ENCODE measurements at places on chromosomes 3 and 15.
A peak's percentile ranks its signal among the peaks of the same experiment; 100 is the strongest.

- peak; percentile 51 for DNase-seq
These were observed 3.1 kb upstream of the PLOD2 start for GRCh38 chr3:146164071-146164470.

DNA sequence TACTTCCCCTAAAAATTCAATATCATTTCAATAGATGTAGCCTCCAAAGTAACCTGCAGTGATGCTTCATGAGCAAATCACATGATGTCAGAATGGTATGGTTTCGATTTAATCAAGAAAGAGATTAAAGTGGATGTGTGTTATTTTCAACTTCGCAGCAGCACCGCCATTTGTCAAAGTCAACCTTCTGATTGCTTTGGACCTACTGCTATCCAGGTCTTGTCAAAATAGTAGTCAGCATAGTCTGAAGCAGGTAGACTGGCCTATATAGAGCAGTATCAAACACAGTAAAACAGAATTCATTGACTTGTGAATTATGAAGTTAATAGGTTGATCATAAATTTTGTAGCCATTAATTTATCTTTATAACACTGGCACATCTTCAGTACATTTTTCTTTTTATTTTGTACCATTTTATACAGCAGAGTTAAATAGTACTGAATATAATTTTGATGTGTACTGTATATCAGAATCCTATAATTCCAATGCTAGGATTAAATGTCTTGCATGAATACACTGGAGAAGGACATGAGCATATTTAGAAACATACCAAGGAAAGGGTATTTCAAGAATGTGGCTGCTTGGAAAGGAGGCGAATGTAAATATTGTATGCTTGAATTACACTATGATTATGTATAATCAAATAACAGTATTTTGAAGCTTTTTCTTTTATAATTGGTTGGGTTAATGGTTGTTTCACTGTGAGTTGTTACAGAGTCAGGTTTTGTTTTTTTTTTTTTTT lies 79.6 kb downstream of the CDIN1 start:
- no peak for DNase-seq

DNA sequence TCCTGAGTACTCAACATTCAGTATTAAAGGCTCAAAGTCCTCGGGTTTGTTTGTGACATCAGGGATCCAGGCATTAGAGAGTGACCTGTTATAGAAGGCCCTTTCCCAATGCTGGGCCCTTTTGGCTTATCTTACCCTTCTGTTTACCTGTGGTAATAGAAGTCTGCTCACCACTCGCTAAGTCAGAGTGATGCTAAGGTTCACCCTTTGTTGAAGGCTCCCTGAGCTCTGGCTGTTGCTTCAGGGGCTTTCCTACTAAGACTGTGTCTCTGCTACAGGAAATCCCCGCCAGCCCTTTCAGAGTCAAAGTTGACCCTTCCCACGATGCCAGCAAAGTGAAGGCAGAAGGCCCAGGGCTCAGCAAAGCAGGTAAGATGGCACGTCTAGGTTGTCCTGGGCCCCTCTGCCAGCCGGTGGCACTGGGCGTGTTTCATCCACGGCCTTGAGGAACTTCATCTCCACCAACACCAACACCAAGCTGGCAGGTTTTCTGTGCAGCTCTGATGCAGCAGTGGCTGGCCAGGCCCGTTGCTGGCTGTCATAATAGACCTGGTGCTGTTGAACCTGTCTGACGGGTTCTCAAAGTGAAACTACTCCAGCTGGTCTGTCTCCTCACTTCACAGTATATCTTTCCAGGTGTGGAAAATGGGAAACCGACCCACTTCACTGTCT lies 99.1 kb downstream of the DNASE1L3 start:
- DNase-seq = no peak

DNA sequence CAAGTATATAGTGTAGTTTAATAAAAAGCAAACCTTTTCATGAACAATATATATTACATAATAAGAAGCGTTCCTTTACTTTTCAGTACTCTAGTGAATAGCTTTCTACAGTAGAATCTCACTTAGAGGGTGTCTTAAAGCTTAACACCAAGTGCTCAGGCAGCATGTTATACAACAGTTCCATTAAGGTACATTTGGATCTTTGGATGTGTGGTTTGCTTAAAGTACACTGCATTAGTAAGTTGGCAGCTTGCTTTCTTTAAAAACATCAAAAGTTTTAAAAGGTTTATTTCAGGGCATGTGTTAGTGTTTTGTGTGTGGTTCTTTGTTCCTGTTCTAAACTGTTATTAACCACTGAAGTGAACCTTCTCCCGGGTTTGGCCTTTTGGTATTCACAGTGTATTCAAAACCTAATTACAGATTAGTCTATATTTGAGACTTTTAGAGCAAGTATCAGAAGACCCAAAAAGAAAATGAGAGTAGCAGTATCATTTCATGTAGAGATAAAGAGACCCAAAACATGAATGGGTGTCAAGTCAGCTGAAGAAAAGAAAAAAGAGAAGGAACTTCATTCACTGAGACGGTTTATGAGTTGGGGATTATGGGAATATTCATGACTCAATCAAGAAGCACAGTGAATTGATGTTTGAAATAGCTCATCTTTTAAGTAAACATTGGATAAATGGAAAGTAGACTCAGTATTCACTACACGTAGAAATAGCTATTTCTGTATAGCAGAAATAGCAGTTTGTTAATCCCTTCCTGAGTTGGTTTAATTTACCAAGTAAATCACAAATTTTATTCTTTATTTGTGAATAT lies 93.9 kb downstream of the OPA1 start:
- peak; percentile 34 for DNase-seq

DNA sequence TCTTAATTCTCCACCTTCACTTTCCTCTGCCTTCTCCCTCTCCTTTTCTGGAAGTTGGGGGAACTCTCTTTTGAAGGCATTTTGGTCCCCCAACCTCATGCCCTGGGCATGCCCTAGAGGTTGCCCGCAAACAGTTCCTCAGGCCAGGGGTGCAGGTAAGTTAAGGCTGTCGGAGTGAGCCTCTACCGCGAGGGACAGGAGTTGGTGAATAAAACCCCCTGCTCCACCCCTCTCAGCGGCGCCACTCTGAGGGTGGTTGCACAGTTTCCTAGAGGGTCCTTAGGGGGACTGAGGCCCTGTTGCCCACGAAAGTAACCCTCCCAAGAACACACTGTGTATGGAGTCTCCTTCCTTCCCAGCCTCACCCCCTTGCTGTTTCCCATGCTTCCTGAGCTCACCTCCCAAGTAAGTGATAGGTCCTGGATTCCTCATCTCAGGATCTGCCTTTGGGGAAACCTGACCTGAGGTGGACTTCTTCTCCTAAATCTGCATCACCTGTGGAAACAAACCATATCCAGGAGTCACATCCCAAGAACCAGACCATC lies 23.1 kb upstream of the THSD4 start:
- no peak for DNase-seq

GRCh38 chr3:120418866-120419490 lies 31.8 kb downstream of the FSTL1 start:
- peak; percentile 50 for DNase-seq

GRCh38 chr3:197205265-197205664 lies 93.1 kb downstream of the DLG1 start:
- DNase-seq = no peak

- no peak for DNase-seq
These were observed 1602.1 kb downstream of the SI start for GRCh38 chr3:163476179-163476578.

DNA sequence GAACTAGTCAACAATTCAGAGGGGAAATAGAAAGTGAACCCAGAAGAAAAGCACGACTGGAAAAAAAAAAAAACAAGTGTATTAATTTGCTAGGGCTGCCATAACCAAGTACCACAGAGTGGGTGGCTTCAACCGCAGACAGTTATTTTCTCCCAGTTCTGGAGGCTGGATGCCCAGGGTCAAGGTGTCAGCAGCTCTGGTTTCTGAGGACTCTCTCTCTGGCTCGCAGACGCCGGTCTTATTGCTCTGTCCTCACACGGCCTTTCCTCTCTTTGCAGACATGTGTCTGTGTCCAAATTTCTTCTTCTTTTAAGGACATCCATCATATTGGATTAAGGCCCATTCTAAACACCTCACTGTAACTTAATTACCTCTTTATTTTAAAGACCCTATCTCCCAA lies 291.8 kb downstream of the XXYLT1 start:
- DNase-seq = no peak

DNA sequence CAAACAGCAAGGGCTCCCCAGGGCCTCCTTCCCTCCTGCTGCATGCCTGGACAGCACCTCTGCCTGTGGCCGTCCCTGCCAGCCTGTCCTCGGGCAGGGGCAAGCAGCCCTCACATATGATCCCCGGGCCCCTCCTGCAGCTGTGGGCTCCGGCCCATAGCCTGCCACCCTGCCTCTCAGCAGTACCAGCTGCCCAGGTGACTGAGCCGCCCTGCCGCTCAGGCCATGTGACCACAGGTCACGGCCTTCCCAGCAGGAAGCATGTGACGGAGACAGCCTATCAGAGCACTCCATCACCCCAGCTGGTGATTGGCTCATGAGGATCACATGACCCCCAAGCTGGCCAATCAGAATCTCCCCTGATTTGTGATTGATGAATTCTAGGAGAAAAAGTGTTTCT lies 23.9 kb downstream of the ALDH1L1 start:
- DNase-seq = no peak

- no peak for DNase-seq
These were observed 1006.5 kb downstream of the TBL1XR1 start for GRCh38 chr3:176190755-176191154.

DNA sequence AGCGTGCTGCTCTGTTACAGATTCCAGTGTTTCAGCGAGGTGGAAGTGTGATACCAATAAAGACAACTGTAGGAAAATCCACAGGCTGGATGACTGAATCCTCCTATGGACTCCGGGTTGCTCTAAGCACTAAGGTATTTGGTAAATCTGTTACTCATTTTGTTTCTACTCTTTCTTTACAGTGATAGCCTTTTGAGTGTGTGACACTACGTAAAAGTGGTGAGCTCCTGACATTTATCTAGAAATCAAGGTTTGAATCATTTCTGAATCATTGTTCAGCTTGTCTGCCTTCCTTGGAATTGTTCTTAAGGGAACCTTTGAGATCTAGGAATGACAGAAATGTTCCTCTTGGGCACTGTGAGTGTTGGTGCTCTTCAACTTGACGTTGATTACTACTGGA lies 11.2 kb upstream of the CAPN3 start:
- DNase-seq = peak; percentile 78

DNA sequence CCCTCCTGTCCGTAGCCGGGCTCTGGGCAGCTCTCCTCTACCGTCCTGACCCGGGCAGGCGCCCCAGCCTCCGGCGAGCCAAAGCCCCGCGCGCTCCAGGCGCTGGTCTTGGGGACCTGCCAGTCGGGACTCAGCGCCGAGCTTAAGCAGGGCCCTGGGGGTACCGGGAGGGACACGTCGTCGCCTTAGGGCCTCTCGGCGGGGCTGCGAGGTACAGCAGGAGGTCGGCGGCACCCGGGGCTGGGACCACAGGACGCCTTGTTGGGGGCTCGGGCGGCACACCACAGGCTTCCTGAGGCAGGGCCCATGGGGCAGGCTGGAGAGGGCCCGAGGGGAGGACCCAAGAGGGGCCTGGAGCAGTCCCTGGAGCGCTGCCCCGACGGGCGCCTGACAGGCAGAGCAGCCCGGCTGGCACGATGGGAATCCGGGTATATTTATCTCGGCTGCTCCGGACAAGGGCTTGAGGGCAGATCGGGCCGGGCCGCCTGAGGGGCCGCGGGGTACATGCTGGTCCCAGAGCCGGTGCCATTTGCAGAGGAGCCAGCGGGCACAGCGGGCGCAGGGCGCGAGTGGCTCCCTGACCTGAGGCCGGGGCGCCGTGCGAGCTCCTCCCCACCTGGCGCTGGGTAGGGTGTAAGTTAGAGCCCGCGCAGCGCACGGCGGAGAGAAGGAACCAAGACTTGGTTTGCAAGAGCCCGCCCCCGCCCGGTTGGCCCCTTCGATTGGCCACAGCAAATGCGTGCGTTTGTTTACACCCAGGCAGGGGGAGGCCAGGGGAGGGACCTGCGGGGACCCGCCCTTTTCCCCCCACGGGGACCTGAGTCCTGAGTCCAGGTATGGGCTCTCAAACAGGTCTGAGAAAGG lies 574 bp downstream of the SLC38A3 start:
- DNase-seq = no peak

GRCh38 chr3:110894574-110894973 lies 177.0 kb upstream of the NECTIN3 start:
- no peak for DNase-seq

- DNase-seq = no peak
These were observed 10.7 kb upstream of the DNAJC13 start for GRCh38 chr3:132406587-132406986.

- DNase-seq = peak; percentile 87
These were observed at the start of gene IL20RB for GRCh38 chr3:136957751-136958288. TSS of gene IL20RB (plus strand) at chr3:136957983. CDS start at chr3:136958114, 131 bp downstream.

- no peak for DNase-seq
These were observed 32.8 kb downstream of the KAT2B start for GRCh38 chr3:20073068-20073467.

- DNase-seq = no peak
These were observed 66.2 kb downstream of the TAFA4 start for GRCh38 chr3:68866157-68866556.

GRCh38 chr3:71752831-71753700 lies 589 bp upstream of the GPR27 start:
- DNase-seq = no peak

DNA sequence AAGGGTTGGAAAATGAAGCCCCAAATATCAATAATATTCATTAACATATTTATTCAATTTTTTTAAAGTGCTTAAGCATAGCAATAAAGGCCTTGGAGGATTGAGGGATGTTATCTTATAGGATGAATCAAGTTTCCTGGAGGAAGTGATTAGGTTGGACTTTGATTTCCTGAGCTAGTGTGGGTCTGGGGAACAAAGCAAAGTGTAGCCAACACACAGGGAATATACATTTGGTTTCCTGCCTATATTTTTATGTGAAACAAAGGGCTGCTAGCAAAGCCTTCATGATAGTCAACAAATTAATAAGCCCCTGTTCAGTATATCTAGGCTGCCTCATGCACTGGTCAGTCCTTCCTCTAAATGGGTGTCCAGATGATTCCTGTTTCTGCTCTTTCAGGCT lies 261.1 kb upstream of the IL12A start:
- DNase-seq = no peak

GRCh38 chr15:73660455-73660854 lies 23.7 kb upstream of the CD276 start:
- no peak for DNase-seq

GRCh38 chr3:118842147-118842863 lies 192.3 kb downstream of the IGSF11 start:
- DNase-seq = no peak

- DNase-seq = no peak
These were observed 497.0 kb upstream of the CCDC54 start for GRCh38 chr3:106880206-106880605.

DNA sequence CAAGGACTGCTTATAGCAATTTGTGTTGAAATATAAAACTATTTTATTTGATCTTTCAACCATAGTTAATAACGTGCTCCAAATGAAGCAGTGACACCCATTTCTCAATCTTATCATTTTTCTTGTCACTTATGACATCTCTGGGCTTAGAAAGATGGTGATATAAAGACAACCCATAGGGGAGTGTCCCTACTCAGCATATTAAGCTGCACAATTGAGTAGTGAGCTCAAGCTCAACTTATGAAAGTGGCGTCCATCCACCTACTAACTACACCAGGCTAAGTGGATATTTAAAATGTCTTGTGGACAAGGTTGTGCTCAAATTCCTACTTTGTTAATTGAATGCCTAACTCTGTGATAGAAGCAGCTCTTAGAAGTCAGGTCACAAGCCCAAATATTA lies 46.7 kb downstream of the SLC9C1 start:
- no peak for DNase-seq

- DNase-seq = no peak
These were observed 64.1 kb downstream of the TLE3 start for GRCh38 chr15:70033529-70034140.
